NB4 (cell line): ENCODE measurements at places on chromosomes 16 and 17.

DNA sequence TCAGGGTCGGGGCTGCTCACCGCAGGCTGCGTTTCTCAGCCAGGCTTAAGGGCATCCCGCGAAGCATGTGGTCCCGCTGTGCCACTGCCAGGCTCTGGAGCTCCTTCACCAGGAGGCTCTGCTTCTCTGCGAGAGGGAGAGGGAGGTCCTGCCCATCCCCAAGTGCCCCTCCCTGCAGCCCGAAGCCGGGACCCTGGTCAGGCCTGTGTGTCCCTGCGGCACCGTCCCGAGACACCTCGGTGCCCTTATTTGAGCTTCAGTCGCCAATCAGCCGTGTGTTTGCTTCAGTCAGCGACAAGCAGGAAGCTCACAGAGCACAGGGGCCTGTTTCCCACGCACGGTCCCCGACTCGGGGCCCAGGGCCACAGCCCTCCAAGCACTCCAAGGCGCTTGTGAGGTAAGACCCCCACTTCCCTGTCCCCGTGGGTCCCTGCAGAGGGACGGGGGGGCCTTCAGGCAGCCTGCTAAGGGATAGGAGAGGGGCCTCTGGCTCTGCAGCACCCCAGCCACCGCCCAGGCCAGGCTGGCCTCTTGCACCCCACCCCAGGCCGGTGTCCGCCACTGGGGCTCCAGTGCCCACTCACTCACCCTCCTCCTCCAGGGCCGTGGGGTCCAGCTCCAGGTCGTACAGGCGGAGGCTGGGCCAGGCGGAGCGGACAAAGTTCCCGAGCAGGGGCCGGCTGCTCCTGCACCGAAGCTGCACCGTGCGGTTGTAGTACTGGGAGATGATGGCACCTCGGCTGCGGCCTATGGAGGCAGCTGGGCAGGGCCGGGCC lies 3.2 kb downstream of the TMC6 start:
- DNase-seq, result no peak

DNA sequence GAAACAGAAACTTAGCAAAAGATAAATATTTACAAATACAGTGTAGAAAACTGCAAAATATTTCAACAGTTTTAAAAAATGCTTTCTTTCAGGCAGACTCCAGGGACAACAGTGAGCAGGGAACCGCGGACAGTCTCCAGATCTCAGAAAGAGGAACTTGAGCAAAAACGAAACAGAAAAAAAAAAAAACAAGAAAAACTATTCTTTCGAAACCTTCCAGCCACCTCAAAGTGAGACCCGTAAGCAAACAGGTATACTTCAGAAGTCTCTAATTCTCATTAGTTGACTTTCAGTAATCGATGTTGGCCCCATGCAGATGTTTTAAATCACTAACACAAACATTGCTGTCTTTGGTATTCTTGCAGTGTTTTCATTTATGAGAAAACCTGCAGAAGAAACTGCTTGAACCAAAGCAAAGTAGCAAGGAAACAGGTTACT lies 15.7 kb upstream of the CCL1 start:
- peak; percentile 86 for DNase-seq

- DNase-seq, result no peak
Measured at GRCh38 chr17:6165806-6166205, 95.6 kb downstream of the WSCD1 start.

GRCh38 chr17:67414559-67414958 lies 37.5 kb downstream of the PITPNC1 start:
- DNase-seq, result no peak

- no peak for DNase-seq
Measured at GRCh38 chr16:75552951-75553350, 3.1 kb downstream of the TMEM231 start.
